ENCODE measurements at places on chromosomes 1 and 21.

DNA sequence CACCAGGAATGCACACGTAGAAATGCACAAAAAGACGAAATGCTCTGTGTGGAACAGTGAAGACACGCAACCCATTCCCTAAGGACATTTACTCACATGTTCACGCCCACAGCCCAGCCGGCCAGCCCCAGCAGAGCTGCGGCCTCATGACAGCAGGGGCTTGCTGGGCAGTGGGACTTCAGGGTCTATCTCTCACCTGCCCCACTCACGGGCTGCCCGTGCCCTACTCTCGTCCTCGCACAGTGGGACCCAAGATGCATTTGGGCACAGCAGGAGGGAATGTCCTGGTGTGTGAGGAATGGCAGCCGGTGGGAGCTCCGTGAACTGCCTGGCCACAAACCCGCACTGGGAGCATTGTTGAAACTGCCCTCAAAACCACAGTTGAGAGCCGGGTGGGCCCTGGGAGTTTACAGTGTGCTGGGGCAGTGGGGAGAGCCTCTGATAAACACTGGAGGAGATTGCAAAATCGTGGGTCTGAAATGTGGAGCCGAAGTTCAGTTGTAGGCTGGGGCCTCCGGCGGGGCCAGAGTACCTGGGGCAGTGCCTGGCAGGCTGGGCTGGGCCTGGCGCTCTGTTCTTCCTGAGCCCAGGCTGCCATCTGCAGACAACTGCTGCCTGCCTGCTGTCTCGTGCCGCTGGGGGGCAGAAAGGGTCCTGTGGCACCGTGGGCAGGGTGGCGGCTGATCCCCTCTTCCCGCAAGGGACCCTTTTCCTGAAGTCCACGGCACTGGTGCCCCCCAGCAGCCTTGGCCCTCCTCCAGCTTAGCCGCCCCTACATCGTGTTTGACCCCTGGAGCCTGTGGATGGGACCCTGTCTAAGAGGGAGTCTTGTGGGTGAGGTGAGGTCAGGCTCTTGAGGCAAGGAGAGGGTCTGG is 20.7 kb upstream of the POFUT2 start:
- no peak for DNase-seq

GRCh38 chr21:45741691-45742090 is 98.2 kb downstream of the PCBP3 start:
- no peak for DNase-seq

DNA sequence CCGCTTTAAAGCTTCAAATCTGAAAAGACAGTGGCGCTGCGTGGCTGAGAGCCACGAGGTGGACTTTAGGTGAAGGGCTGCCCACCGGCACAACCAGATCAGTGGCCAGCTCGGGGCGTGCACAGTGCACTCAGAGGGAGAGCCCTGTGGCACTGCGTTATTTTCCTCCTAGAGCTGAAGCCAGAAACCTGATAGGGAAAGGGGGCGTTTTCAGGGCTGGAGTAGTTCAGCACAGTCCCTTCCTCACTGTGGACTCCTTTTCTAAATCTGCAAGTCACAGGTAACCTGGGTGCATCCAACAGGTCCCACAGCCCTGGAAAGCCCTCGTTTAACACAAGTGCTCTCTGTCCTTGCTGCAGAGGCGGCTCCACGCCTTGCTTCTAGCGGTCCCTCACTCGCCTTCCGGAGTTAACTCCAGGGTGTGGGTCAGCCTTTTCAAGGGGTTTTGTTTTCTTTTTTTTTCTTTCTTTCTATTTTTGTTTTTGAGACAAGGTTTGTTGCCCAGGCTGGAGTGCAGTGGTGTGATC is 81.2 kb downstream of the GALNT2 start:
- DNase-seq: no peak

GRCh38 chr1:113934511-113935055 is 5.5 kb downstream of the HIPK1 start:
- DNase-seq: no peak

DNA sequence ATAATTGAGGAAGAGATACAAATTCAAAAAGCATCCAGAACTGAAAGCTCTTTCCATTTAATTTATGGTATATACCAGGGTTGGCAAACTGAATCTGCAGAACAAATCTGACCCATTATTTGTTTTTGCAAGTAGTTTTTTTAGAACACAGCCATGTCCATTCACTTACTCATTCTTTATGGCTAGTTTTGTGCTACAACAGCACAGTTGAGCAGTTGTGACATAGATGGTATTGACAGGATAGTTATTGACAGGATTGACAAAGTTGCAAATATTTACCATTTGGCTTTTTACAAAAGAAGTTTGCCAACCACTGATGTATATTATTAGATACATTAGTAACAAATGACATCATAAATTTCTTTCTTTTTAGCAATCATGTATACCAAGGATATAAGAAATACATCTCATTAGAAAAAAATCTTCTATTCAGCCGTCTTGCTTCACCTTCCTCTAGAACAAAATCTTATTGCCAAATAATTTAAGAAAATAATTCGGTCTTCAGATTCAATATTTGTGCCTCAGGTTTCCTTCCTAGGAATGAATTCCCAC is 9.4 kb downstream of the ADAMTS1 start:
- no peak for DNase-seq

DNA sequence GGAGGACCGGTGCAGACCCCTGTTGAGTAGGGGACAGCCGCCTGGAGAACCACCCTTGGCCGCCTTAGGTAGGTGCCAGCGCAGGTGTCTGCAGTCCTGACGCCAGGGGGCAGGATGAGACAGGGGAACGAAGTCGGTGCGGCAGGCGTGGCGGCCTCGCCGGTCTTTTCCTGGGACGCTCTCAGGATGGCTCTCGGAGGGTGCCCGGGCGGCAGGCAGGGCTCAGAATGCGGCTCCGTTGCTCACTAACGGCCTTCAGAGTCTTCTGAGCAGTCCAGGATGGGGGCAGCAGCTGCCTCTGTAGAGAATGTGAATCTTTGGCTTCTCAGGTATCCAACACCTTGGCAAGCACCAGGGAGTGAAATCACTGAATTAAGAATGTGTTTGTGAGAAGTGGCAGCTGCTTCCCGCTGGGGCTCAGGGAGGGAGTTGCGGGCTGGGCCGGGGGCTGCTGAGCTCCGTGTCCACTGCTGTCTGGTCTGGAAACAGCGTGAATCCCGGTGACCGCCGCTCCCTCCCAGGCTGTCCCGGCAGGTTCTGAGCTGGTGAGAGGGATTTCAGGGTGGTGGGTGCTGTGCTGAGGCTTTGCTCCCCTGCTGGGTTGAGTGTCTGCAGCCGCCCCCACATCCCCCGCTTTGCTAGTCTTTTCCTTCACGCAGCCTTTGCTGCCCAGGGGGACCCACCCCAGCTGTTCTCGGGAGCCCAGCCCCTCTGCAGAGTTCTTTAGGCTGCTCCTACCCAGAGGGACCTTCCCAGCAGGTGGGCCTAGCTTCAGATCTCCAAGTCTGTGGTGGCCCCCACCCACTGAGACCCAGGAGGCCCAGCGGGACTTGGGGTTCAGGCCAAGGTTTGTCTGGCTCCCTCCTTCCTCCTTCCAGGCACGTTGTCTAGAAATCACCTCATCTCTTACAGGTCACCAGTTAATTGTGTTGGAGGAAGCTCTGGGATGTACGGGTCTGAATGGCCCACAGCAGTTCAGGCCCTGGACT is 11.1 kb upstream of the C1orf174 start:
- no peak for DNase-seq
